NCI-H2107 (cell line): ENCODE measurements at places on chromosomes 12 and 14.

DNA sequence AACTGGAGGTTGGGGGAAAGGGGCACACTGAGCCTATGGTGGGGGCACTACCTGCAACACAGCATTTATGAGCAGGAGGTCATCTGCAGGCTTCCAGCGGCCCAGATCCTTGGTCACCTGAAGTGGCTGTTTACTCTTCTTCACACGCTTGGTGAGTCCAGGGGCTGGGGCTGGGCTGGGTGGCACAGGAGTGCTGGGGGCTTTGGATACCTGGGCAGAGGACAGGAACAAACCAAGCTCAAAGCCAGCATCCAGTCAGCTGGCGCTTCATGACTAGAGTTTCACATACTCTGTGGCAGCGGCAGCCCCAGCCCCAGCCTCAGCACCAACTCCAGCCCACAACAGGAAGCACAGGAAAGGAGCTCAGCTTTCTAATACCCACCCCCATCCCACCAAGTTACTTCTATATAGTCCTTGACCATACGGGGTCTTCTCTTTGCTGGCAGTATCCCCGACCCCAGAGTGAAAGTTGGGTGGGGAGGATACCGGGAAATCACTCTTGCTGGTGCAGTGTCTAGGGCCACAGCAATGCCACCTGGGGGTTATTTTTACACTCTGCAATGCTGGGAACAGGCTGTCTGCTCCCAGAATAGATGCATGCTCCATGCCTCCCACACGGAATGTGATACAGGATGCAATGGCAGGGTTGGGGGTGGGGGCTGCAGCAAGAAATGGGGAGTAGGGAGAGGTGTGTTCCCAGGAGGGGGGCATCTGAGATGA, 3.1 kb downstream of the MCRS1 start:
- no peak for DNase-seq

DNA sequence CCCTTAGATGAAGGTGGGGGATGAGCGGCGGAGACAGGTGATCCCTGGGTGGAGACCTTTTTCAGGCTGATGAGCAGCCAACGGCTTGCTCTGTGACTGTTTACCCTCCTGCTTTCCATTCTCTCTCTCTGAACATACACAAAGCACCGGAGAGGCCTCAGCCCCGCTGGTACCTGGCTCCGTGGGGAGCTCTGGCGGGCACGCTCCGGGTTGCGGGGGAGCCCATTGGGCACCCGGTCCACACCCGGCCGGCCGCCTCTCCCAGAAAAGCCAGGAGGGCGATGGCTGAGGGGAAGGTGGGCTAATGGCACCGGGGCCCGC, 545 bp downstream of the SMARCC2 start:
- DNase-seq = no peak

DNA sequence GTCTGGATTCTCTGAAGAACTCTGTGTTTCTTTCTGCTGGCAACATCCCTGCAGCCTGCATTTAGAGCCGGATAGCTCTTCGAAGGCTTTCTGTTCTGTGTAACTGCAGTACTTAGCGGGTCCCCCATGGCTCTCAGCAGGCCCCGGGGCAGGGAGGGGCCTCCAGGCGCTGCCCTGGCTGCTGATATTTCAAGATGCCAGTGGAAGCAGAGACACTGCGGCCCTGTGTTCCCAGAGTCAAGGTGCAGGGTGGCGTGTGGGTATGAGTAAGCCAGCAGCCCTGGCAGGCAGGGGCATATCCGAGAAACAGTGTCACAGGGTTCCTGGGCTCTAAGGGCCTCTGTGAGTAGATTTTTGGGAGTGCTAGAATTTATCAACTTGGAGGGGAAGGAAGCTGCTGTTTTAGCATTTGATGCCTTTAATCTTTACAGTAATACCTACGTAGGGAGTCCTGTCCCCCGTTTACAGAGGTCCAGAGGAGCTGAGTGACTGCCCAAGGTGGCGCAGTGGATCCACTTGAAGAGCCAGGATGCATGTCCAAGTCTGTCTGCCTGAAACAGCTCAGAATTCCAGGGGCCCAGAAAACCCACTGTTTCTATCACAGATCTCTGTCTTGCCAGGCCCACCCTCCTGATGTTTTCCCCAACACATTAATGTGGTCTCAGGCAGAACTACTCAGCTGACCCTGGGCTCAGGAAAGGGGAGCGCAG, 16.2 kb downstream of the ESRRB start:
- DNase-seq = no peak

DNA sequence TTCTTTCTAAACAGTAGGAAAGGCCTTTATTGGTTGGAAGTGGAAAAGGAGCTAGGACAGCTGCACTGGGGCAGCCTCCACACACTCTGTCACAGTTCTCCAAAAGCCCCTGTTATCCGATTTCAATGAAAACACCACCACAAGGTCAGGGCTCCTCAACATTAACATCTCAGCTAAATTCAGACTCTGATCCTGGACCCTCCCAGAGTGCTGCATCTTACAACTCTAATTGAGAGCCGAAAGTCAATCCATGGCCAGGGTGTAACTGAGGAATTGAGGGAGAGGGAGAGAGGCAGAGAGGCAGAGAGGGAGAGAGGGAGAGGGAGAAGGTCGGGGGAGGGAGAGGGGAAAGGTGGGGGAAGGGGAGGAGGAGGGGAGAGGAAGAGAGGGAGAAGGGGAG, 32.1 kb downstream of the DICER1 start:
- no peak for DNase-seq

DNA sequence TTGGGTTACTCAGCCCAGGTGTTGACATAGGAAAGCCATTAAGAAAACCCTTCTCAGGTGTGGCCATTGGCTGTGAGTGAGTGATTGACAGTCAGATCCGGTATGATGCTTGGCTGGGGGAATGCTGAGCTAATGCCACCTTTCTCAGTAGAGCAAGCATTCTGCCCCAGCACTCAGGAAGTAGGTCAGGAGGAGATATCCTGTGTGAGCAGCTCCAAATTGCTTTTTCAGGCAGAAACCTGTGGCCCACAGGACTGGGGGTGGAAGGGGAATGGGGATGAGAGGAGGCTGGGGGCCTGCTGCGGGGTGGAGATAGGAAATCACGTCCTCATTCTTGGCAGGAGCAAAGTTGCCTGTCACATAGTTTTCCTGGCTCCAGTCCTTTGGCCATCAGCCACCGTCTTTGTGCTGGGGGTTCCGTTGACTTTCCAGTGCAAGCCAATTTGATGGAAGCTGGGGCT, 55.7 kb downstream of the NINJ2 start:
- DNase-seq = no peak

DNA sequence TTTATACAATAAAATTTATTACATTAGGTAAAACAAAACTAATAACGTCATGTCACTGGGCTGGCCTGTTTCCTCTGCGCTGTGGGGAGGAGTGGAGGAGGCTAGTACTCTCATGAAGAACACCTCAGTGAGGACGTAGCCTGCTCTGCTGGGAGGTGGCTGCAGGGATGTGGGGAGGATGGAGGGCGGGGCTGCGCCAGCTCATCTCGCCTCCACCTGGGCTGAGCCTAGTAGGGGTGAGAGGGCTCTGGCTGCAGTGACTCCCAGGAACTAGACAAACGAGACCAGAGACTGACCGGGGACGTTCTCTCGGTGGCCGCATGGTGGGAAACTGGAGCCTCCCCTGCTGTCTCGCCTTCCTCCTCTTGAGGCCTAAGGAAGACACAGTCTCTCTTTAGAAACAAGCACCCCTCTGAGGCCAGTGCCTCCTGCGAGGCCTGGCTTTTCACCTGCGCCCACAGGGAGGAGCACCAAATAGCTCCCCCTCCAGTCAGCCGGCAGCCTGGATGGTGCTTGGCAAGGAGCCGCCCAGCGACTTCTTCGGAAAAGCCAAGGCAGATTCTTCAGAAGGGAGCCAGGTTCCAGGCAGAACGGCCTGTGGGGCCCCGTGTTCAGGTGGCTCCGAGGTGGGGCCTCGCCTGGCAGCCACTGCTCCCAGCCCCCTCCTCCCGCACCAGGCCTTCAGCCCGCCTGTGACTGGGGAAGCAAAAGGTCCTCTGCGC, 62.4 kb downstream of the PLEKHG3 start:
- DNase-seq = no peak

GRCh38 chr12:31322801-31323207, 3.1 kb downstream of the SINHCAF start:
- DNase-seq = no peak

- no peak for DNase-seq
These were observed 135.0 kb upstream of the LRIG3 start for GRCh38 chr12:59055204-59055860.

- DNase-seq = no peak
These were observed 56.9 kb downstream of the MAP4K5 start for GRCh38 chr14:50475460-50475859.

GRCh38 chr14:97806891-97807290, 1009.7 kb downstream of the VRK1 start:
- DNase-seq = no peak

DNA sequence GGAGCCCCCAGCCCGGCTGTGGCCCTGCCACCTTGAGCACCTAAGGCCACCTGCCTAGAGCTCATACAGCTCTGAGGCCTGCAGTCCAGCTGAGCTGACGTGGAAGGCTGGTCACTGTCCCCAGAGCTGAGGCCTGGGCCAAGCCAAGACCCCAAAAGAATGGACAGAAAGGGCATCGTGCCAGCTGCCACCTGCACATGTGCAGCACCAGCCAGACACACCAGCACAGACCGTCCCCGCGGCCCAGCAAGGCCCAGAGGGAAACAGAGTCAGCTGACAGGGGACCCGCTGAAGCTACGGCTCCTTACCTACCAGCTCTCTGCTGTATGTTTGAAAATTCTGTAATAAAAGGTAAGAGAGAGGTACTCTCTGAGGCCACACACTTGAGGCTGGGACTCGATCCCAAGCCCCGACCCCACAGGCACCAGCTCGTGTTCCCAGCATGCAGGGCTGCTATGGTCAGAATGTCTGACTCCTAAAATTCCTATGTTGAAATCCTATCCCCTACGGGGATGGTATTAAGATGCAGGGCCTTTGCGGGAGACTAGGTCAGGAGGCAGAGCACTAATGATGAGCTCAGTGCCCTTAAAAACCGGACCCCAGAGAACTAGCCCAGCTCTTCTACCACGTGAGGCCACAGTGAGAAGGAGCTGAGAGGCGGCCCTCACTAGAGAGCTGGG, 25.4 kb downstream of the BRF1 start:
- no peak for DNase-seq

DNA sequence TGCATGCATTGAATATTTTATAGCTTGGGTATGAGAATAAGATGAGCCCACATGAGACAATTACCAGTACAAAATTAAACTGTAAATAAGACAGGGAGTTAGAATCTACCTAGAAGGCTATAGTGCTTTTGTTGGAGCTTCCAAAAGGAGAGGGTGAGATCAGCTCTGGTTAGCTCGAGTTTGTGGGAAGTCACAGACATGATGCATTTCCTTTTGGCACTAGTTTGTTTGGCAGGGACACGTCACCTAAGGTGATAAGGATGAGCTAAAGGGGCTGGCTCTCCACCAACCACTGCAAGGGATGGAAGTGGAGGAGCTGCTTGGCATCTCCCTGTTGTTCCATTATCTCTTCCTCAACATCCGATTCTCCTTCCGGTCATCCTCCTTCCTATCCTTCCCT, 48.5 kb upstream of the CPM start:
- no peak for DNase-seq

DNA sequence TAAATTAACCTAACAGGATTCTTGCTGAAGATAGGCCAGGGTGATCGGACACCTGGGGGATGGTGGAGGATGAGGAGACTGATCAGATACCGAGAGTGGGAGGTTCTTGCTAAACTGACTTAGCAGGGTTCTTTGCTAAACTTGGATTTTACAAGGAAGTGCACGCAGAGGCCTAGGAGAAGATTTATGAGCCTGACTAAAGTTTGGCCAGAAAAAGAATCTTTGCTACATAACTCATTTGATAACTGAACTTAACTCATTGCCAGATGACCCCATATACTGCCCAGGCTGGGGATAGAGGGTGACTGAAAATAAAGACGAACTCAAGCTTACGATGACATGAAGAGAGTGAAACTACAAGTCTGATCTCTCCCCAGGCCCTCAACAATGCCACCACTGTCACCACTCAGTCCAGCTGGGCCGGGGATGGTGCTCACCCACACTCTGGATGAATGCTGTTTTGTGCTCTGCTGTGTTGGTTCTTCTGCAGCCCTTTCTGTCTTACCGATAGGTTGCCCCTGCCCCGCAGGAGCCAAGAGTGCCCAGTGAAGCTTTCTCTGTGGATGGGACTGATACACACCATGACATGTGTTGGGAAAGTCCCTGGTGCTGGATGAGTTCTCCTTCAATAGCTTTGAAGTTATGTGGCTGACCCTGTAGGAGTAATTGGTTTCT, 29.0 kb downstream of the PPFIBP1 start:
- DNase-seq = no peak

DNA sequence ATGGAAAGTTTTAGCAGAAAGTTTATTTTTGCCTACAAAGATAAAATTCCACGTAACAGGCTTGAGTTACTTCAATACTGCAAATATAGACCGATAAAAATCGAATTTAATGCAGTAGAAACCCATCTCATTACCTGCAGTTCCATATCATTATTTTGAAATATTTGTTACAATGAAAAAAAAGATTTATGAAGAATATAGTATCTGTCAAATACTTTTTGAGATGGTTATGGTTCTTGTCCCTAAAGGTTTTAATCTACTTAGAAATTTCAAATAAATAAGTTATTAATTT, 273.5 kb downstream of the ADAMTS20 start:
- DNase-seq = no peak

- DNase-seq = no peak
These were observed 4.4 kb upstream of the B4GALNT1 start for GRCh38 chr12:57637364-57637763.

DNA sequence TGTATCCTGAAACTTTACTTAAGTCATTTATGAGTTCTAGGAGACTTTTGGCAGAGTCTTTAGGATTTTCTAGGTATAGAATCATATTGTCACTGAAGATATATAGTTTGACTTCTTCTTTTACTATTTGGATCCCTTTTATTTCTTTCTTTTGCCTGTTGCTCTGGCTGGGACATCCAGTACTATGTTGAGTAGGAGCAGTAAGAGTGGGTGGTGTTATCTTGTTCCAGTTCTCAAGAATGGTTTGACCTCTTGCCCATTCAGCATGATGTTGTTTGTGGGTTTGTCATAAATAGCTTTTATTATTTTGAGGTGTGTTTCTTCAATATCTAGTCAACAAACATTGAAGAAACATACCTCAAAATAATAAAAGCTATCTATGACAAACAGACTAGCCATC, 35.0 kb downstream of the LIN7A start:
- no peak for DNase-seq

GRCh38 chr14:88104710-88105109, 99.8 kb downstream of the GPR65 start:
- no peak for DNase-seq

GRCh38 chr12:7136071-7136470, 5.9 kb downstream of the CLSTN3 start:
- DNase-seq = no peak

- no peak for DNase-seq
These were observed 16.0 kb downstream of the RERGL start for GRCh38 chr12:18074001-18074400.
